ENCODE measurements at places on chromosomes 1 and 21.

- no peak for DNase-seq
Observed at GRCh38 chr1:1426496-1427105, 5.5 kb upstream of the ANKRD65 start.

GRCh38 chr21:35395728-35396127 is 346.6 kb upstream of the RUNX1 start:
- no peak for DNase-seq

DNA sequence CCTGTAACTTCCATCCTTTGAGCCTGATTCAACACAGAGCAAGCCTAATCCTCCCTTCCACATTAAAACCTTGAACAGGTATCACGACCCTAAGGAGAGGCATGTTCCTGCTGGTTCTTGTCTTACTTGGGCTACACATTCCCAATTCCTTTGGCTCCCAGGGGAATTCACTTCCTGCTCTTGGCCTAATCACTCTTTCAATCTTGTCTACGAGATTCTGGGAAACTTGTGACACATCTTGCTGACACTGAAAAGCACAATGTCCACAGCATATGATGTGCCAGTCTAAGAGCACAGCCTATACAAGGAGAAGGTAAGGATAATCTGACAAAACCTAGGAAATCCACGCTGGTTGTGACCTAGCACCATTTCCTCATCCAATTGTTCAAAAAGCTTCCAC is 163.9 kb downstream of the GABPA start:
- DNase-seq: no peak

DNA sequence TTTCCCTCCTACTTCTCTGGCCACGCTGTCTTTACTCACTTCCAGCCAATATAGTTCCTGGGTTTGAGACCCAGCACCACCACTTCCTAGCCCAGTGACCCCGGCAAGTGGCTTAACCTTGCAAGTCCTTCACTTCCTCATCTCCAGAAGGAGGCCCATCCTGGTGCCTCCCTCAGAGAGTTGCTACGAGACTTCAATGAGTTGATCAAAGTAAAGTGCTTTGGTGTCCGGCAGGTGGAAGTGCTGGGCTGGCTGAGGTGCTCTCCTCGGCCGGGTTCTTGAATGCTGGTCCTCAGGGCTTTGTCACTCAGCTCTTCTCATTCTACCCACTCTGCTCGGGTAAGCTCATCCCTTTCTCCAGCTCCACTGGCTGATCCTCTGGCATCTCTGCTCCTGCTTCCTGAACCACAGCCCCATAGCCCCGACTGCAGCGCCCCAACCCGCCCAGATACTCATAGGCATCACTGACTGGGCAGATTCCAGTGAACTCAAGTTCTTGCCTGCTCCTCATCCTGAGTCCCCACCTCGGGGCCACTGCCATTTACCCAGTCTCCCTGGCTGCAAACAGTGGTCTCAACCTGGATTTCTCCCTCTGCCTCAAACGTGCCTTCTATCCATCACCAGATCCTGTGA is 75.8 kb upstream of the WNT4 start:
- DNase-seq: no peak

- no peak for DNase-seq
Observed at GRCh38 chr1:57067863-57068262, 102.0 kb upstream of the C8B start.

- DNase-seq: peak; percentile 35
Observed at GRCh38 chr1:97243973-97244560, 522.5 kb downstream of the PTBP2 start.

DNA sequence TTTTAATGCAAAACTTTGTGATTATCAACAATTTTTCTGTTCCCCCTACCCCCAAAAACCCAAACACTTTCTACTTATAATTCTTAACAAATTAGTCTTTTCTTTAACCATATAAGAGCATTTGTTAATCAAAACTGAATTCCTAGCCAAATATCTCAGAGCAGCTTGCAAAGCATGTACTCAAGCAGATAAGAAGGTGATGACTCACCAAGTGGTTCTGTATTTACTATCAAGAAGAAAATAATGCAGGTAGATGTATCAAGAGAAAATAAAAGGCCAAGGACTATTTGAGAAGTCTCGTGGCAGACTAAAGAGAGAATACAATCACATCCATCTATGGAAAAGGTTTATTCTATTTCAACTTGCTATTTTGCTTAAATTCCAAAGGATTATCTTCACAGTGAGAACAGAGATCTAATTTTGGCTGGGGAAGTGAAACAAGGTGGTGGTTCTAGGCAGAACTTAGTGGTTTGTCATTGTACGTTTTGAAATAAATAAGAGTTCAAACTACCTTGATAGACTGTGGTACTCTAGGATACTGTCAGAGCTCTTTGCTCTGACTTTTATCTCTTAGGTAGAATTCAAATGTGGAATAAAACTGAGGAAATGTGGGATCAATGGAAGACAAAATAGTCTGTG is 94.7 kb upstream of the NRIP1 start:
- peak; percentile 11 for DNase-seq

GRCh38 chr1:15095496-15095875 is 58.1 kb upstream of the TMEM51 start:
- no peak for DNase-seq

- no peak for DNase-seq
Observed at GRCh38 chr1:39262802-39263201, 58.3 kb downstream of the MACF1 start.

DNA sequence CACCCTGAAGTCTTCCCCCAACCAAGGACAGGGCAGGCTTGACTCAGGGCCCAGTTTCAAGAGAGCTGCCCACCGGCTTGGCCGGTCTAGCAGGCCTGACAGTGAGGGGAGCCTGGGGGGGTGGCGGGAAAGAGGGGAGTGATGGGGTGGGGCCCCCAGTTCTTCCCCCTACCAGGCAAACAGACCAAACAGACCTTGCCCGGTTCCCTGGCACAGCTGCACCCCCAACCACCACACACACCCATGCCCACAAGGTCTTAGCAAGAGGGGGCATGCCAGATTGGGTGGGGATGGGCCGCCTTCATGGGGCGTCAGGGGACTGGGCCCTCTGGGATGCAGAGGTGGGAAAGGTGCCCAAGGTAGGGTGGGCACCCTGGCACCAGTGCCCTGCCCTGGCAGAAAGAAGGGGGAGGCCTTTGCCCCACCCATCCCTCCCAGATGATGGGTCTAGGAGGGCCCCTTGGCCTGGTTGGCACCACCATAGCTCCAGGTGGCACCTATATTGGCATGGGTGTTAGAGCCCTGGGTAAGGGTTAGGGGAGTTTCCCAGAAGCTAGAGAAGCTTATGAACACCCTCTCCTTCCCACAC is 8.9 kb downstream of the ZBTB7B start:
- no peak for DNase-seq

DNA sequence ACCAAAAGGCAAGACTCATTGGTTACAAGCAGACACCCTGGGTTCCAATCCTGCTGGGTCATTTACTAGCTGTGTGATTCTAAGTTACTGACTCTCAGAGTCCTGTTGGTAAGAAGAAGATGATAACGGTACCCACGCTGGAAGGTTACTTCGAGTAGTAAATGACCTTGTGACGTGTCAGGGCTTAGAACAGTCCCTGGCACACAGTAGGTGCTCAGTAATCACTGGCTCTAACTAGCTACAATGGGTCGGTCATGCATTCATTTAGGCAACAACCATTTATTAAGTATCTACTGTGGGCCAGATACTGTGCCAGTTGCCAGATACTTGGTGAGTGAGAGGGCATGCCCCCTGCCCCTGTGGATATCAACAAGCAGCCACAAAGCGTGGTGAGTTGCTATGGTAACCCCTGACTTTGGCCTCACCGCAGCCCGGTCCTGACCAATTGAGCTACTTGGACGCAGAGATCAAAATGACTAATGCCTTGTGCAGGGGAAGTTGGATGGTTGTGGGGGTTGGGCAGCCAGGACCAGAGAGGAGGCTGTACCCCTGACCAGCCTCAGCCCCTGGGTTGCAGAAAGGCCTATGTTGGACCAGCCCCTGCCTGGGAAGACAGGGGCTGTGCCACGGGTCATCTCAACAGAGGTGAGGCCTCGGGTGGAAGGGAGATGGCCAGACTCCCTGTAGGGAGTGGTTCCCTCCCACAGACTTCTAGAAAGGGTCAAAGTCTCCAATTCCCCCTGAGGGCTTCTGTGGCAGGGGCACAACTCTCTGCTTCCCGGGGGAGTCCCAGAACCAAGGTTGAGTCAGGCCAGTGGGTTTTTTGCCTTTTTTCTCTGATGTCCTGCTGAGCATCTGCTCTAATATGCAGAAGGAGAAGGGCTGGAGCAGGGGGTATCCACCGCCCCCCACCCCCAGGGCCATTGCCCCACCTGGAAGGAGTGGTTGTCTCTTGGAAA is 16.0 kb downstream of the DHRS3 start:
- peak; percentile 43 for DNase-seq

DNA sequence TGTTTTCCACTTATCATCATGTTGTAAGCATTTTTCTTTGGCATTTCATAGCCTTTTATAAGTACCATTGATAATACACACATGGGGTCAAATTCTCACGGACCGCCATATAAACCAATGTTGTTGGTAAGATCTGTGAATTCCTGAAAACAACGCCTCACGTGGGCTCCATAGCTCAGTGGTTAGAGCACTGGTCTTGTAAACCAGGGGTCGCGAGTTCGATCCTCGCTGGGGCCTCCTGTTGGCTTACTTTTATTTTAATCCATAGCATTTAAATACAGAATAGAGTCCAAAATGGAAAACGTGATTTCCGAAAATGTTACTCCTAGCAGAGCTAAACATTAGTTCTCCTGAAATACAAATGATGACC is 83.1 kb downstream of the HHIPL2 start:
- DNase-seq: peak; percentile 87

GRCh38 chr1:172613294-172613693 is 45.6 kb upstream of the FASLG start:
- no peak for DNase-seq

DNA sequence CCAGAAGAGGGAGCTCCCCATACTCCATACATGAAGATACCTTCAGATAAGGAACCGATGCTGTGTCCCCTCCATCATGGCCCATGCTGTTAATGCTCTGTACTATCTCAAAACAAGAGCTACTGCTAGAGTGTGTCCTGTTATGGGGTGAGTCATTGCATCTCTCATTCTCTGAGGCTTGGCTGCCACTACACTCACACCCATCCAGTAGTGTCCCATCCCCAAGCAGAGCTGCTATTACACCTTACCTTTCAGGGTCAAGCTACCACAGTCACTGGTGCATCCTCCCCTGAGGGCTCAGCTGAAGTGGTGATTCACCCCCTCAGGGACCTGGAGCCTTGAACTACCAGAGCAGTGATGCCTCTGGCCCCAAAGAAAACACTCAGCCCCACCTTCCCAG is 198.5 kb downstream of the PLA2G4A start:
- no peak for DNase-seq

- DNase-seq: no peak
Observed at GRCh38 chr1:183301239-183301638, 115.2 kb downstream of the LAMC2 start.

All from hematopoietic multipotent progenitor cell treated with erythropoietin and hydrocortisone succinate and interleukin-3 and kit ligand, for 8 days (in vitro differentiated cells).